ENCODE measurements at places on chromosomes 3 and 15. TPM values are rescaled to one million over a fixed set of nuclear protein-coding genes. Genes with fewer than 3 reads are reported as not detected.

- peak; percentile 20 for DNase-seq
Measured at GRCh38 chr15:83206526-83207008, 1.1 kb downstream of the HDGFL3 start.

The PATL2 gene
- total RNA-seq: 0.72 TPM

DNA sequence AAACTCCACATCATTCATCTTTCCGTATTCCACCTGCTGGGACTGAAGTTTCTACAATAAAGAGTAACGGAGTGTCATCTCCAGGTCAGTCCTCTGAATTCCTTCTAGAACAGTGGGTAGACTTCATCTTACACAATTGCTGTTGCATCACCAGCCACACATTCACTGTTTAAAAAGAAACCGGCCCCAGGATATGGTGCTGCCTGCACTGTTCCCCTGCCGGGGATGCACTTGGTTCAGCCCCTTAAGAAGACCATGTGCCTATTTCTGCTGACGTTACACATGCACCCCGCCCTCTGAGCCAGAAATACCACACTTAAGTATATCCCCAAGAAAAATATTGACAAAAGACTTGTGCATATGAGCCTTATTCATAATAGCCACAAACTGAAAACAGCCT, 233.4 kb downstream of the FEZF2 start:
- no peak for DNase-seq

The TRPM1 gene
- total RNA-seq: 6.0 TPM

DNA sequence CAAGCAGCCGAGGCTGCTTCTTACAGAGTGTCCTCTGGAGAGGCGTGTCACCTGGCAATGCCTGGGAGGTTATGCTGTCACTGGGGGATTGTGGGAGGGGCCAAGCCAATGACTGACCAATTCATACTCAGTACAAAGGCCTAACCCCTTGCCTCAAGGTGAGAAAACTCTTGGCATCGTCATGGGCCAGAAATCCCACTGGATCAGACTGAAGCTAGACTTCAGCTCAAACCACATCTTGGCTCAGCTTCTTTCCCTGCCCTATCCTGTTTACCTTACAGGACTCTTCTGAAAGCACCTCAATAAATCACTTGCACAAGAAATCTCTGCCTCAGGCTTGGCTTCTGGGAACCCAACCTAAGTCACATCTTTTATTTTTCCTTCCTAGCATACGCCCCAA, 9.5 kb downstream of the ANAPC13 start:
- DNase-seq: no peak

The COL7A1 gene
- total RNA-seq: 65.0 TPM

The ZBTB20 gene
- 63.3 TPM for total RNA-seq
